ENCODE measurements at places on chromosomes 11 and 22. TPM values are rescaled to one million over a fixed set of nuclear protein-coding genes. Genes with fewer than 3 reads are reported as not detected.

DNA sequence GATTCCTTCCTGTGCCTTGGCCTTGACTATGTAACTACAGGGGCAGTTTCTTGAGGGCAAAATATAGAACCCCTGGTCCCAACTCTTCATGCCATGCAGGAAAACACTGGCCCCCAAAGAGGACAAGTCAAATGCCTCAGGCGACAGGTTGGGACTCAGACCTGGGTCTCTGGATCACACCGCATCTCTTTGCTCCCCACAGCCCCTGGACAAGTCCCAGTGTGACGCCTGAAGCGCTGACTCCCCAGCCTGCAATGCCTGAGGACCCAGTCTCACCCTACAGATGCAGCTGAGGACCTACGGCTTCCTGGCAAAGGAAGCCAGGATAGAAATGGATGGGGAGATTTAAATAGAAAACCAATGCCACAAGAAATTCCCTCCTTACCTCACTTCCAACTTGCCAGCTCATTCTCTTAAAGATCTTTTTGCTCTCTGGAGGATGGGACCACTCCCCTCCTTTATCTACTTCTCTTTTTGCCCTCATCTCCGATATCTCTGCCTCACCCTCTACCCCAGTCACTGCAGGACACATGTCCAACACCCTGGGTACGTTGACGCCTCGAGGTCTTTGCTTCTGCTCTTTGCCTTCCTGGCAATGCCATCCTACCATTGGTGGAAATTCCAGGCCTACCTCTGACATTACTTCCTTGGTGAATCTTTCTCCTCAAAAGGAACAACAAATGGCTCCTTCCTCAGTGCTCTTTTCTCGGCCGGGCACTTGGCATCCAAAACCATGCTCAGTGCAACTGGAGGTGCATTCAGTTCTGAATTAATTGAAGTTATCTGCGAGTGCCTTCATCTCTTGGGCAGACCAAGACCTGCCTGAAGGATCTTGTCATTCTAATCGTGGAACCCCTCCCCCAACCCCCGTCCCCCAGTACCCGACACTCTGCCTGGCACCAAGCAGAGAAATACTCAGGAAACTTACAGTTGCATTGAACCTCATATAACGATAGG, 2.0 kb upstream of the PRDM11 start:
- DNase-seq = no peak

DNA sequence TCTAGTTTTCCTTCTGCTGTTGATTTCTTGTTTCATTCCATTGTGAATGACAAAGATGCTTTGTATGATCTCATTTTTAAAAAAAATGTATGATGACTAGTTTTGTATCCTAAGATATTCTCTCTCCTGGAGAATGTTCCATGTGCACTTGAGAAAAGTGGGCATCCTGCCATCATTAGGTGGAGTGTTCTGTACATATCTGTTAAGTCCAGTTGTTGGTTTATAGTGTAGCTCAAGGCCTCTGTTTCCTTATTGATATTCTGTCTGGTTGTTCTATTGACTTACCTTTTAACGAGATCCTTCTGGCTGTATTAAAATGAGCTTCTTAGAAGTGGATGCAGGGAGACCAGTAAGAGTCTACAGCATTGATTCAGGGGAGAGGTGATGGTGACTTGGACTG, 35.2 kb downstream of the SGSM1 start:
- no peak for DNase-seq

- DNase-seq = no peak
Measured at GRCh38 chr11:115220423-115220822, 283.8 kb downstream of the CADM1 start.

- no peak for DNase-seq
Measured at GRCh38 chr22:41479671-41480396, 10.9 kb downstream of the ACO2 start.

DNA sequence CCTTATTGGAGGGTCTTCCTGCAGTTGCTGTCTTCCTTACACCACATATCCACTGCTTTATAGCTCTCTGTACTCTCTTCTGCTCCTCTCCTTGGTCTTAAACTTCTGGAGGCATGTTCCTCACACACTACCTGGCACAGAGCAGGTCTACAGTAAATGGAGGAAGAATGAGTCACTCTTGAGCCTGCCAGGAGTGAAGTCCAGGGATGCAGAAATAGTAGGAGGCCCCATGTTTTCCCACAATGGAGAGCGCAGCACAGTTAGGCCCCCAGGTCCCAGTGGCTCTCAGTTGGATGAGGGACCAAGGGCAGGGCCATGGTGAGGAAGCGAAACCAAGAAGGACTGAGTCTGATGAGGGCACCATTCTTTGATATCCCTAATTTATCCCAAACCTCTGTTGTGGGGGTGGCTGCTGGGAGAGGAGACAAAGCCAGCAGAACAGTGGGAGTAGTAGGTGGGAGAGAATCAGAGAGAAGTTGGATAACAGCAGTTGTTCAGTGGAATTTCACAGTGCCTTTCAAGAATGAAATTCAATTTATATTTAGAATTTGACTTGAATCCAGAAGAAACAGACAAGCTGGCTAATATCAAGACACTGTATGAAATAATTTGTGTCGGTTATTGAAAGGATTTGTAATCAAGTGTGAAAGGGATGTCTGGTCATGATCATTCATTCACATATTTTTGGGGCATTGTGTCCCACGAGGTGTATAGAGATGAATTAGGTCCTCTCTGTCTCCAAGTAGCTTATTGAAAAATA, 187.8 kb downstream of the HIPK3 start:
- DNase-seq = no peak

DNA sequence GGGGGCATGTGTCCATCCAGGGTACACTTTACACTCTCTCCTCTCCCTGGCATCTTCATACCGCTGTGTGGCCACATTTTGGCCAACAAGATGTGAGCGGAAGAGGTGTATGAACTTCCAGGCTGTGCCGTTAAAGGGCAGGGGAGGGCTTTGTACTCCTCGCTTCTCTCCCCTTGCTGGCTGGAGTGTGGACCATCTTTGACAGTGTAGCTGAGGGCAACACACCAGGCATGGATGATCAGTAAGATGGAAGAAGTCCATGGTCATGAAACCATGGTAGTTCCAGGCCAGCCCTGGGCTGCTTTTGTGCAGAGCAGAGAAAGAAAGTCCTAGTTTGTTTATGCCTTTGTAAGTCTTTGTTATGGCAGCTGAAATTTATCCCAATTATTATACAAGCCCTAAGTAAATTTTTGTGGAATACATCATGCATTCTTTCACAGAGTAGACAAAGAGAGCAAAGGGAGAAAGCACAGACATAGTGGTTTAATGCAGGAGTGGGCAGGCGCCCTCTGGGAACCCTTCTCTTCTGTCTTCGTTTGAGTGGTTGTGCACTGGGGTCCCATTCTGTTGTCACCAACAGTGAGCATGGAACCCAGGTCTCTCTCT, 70.4 kb downstream of the FBXO7 start:
- no peak for DNase-seq

DNA sequence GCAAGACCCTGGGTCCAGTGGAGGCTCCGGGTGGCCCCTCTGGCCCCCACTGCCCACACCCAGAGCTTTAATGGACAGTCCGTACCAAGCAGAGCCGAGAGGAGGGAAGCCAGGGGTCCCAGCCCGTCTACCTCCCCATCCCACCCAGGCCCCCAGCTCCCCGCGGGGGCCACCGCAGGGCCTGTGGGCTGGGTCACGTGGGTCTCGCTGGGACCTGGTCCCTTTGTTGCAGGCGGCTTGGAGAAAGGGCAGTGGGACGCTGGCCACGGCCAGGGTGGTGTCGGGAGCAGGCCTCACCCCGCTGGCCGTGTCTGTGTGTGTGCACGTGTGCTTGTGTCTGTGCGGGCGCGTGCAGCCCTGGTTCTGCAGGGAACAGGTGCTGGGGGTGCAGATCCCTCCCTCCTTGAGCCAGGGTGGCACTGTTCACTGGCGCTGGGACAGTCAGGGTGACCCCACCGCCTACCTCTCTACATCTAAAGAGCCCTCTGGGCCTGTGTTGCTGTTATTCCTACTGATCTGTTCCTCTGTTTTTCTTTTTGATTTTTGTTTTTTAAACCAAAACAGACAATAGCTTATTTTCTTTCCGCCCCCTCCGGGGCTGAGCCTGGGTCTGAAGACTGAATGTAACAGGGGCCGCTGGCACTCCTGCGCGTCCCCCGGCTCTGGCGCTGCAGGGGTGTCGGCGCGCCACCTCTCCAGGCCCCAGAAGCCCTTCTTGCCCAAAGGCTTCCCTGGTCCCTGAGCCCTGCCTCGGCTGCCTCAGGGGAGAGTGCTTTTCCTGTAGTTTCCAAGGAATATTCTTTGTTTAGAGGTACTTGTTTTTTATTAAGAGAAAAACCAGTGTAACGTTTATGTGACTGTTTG, 20.1 kb upstream of the TMEM191C start:
- DNase-seq = no peak

- DNase-seq = peak; percentile 83
Measured at GRCh38 chr22:46201059-46201757, 48.9 kb downstream of the CDPF1 start.

DNA sequence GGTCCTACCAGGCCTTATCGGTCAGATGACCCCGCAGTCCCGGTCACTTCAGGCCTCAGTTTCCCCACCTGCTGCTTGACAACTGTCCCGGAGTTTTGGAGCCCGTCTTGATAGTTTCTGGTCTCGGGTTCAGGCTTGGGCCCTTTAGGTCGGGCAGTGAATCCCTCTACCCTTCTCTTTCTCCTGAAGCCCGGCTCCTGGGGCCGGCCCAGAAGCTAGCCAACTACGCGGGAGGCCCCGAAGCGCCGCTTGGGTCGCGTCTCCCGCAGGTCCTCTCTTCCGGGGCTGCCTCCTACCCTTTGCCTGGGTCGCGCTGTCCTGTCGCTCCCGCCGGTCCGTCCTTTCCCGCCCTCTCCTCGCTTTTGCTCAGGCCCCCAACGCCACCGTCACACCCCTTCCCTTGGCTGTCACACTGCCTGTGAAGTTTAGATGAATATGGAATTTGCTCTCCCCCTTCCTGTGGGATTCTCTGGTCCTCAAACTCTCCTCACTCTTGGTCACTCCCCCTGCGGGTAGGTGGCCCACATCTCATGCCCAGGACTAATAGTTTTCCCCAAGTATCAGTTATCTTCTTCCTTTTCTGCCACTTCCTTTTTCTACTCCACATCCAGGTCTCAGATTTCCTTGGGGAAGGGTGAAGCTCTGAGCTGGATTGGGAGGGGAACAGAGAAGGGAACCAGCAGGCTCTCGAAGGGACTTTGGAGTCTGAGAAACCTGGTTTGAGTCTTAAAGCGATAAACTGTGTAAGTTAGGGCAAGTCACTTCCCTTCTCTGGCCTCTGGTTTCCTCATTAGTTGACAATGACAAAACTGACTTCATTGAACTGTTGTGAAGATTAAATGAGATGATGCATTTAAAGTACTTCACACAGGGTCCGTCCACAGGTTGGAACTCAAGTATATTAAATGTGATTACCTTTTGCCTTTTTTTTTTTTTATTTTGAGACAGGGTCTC, 790 bp downstream of the RAB1B start:
- DNase-seq = peak; percentile 57

GRCh38 chr11:76587820-76588454, 82.6 kb downstream of the LRRC32 start:
- DNase-seq = no peak

DNA sequence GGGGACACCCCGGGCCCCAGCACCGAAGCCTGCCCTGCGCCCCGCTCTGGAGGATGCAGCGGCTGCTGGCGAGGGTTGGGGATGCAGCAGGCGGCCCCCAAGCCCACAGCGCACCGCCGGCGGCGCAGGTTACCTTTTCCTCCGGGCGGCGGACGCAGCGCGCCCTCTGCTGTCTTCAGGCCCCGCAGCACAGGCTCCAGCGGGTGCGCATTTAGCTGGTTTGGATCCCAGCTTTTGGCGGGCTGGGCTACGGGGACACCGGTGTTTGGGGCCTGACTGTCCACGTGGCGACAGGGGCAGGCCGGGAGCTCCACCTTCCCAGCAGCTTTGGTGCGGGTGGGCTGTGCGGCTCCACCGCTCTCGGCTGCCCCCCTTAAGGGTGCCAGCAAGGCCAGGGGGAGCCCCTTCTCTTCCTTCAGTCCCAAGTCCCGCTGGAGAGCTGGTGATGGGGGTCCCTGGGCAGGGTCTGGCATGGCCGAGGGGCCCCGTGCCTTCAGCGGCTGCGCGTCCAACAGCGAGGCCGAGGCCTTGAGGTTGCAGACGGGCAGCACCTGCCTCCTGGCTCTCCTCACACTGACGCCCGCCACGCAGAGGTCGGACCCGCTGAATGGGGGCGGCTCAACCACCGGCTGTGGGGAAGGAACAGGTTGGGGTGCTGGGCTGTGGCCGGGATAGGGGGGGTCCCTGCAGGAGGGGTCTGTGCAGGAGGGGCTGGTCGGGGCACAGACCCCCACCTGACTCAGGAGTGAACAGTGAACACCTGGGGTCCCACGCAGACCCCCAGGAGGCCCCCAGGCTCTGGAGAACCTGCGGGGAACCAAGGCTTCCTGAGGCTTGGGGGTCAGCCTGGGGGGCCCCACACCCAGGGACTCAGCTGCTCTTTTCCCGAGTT, 18.0 kb upstream of the IL17REL start:
- DNase-seq = peak; percentile 53

GRCh38 chr11:10272132-10272531, 21.9 kb downstream of the SBF2 start:
- DNase-seq = no peak

DNA sequence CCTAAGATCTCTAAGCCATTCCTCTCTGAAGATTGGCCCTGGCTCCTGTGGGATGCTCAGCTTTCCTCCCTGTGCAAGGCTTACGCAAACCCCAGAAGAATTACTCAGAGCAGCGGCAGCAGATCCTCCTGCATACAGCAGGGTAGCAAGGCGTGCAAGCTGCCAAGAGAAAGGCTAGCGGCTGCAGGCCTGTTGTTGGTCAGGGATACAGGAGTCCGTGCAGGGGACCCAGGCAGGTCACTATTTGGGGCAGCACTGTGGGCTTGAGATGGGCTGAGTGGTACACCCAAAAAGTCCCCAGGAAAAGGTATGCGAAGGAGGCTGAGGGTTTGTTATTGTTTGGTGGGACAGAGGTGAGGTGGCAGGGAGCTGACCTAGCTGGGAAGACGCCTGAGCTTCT, 1.5 kb downstream of the GLB1L2 start:
- no peak for DNase-seq

DNA sequence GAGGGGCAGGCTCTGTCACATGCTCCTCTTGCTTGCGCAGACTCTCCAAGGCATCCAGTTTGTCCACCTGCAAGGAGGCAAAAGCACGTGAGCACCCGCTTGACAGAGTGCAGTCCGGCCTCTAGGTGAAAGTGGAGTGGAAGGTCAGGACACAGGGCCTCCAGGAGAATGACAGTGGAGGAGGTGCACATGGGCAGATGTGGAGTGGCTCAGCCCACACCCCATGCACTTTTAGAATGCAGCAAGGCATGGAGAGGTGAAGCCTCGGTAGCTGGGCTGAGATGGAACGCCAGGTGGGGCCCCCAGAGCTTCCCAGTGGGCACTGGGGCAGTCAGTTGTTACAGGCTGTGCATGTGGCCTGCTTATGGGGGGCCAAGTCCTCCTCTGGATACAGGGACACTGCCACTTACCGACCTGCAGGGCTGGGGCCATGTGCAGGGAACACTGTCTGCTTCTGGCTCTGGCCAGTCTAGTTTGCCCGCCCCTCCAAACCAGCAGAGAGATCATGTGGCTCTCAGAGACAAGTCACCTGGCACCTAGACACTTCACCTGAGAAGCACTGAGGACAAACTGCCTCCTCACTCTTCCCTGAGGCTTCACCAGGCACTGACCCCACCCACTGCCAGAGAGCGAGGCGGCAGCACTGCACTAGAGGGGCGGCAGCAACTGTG, 2.3 kb upstream of the SLC25A1 start:
- no peak for DNase-seq

- DNase-seq = no peak
Measured at GRCh38 chr11:8164746-8165145, 4.1 kb downstream of the RIC3 start.

The HTR3B gene
- 0.34 TPM for polyA plus RNA-seq

The PHLDA2 gene
- 7.3 TPM for polyA plus RNA-seq

The MIAT gene
- 8.5 TPM for polyA plus RNA-seq

The SEC14L2 gene
- 27.5 TPM for polyA plus RNA-seq

The RNF121 gene
- 42.9 TPM for polyA plus RNA-seq

The PRDM11 gene
- polyA plus RNA-seq = 23.4 TPM
